Cardiac muscle cell (in vitro differentiated cells and primary cell): ENCODE measurements at places on chromosomes 2 and 18.

- H3K36me3 ChIP-seq = no peaks in the 10 kb centered on the region
- no peak overlapping the region for H3K27ac ChIP-seq
- peak; percentile 63 for DNase-seq
- H3K4me3 ChIP-seq = no peak overlapping the region
- peaks cover 6% of the 10 kb centered on the region for H3K27me3 ChIP-seq
These were observed 162.7 kb downstream of the INHBB start for GRCh38 chr2:120508567-120509041.

DNA sequence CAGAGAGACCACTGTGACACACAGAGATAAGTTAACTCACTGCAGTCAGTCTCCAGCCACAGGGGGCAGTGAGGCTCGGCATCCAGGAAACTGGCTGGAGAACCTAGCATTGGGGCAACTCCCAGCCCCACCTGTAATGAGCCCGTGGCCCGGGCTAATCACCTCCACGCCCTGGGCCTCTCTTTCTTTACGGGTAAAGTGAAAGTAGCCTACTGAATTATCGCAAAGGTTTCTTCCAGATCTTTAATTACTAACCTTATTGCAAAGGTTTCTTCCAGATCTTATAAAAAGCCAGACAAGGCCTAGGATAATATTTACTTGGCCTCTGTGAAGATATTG lies 45.7 kb upstream of the ACAA2 start:
- DNase-seq = no peak
- H3K4me3 ChIP-seq = no peak overlapping the region
- H3K27ac ChIP-seq = no peak overlapping the region
- H3K36me3 ChIP-seq = no peaks in the 10 kb centered on the region
- no peaks in the 10 kb centered on the region for H3K4me1 ChIP-seq

DNA sequence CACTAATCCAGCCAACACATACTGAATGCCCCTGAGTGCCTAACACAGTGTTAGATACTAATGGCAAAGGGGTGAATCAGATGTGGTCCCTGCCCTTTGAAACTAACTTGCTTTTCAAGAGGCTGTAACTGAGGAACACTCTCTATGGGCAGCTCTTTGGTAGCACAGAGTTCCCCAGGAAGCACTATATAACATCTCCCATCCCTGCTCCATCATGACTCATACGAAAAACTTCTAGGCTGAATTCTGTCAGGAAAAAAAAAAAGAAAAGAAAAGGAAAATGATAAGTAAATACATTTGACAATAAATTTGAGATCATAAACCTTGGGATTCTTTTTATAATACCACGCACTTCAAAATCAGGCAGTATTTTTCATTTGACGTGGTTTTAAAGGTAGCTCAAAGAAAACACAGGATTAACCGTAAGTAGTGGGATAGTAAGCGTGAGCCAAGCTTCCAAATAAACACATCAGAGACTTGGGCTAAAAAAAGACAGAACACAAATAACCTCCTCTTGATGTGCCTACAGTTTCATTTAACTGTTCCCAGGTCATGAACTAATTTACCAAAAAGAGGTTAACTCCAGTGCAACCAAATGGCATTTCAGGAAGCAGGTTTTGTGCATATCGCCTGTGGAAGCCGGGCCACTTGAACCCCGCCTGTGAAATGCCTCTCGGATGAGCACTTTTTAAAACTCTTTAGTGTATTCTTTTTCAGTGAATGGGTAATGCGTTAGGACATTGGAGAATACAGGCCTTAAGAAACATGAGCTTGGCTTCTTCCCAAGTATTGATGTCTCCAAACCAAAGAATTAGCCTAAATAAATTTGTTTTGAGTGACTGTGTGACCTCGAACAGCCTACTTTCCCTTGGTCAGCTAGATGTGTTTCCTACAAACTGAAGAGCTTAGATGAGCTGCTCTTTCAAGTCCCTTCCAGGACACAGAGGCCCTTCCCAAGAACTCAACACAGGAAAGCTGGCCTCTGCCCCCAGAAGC lies 42.0 kb downstream of the RDH14 start:
- peaks cover 20% of the 10 kb centered on the region for H3K4me1 ChIP-seq
- H3K36me3 ChIP-seq = no peaks in the 10 kb centered on the region
- no peak overlapping the region for H3K27ac ChIP-seq
- no peak for DNase-seq
- H3K4me3 ChIP-seq = no peak overlapping the region
- H3K27me3 ChIP-seq = no peaks in the 10 kb centered on the region

DNA sequence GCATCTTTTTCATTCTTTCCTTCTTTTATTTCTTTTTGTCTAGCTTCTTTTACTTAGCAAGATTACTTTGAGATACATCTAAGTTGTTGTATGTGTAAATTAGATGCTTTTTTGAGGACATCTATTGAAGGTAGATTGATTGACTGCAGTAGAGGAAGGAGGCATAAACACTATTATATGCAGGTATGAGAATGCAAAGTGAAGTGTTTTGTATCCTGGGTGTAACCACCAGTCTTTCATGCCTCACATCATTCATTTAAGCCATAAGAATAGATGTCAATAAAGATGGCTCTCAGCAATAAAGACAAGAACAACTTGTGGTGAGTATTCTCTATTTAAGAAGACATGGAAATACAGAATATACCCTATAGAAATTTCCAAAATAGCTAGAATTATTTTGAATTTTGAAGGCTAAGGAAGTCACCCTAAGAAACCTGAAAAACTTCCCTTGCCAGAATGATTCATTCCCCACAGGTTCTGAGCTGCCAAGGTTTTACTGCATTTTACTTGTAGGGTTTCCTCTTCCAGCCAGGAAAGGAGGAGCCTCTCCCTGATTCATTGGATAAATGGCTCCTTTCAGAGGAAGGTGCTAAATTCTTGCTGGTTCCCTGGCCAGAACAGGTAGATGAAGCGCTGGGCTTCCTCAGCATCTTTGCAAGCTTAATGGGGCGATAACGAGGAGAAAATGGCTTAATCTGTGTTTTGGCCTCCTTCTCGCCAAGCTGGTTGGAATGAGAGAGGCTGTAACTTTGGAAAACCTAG lies 279.8 kb upstream of the SLC14A2 start:
- H3K4me3 ChIP-seq = no peak overlapping the region
- no peaks in the 10 kb centered on the region for H3K36me3 ChIP-seq
- no peak overlapping the region for H3K27ac ChIP-seq
- H3K4me1 ChIP-seq = no peaks in the 10 kb centered on the region
- DNase-seq = no peak
- H3K27me3 ChIP-seq = no peaks in the 10 kb centered on the region

DNA sequence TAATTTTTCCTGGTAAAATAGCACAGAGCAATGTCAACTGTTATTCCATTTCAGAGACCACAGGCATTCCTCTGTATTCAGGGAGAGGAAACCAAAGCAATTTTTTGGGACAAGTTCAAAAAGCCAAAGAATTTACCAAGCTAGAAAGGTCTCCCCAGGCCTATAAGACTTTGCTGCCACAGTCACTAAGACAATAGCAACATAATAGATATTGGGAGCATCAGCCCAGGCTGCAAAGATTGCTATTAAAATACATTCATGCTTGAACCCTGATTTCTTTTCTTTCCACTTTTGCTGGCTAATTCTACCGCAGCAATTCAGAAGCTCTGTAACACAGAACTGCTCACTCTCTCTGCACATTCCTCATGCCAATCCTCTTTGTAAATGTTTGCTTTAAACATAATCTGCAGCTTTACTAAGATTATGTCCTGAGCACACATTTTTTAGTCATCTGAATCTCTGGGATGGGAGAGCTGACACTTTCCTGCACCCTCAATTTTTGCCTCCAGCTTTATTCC lies 76.3 kb downstream of the CLHC1 start:
- no peaks in the 10 kb centered on the region for H3K27me3 ChIP-seq
- H3K4me3 ChIP-seq = no peak overlapping the region
- H3K27ac ChIP-seq = peak overlapping the region; percentile 75
- H3K36me3 ChIP-seq = no peaks in the 10 kb centered on the region
- H3K4me1 ChIP-seq = peaks cover 36% of the 10 kb centered on the region
- DNase-seq = peak; percentile 73

DNA sequence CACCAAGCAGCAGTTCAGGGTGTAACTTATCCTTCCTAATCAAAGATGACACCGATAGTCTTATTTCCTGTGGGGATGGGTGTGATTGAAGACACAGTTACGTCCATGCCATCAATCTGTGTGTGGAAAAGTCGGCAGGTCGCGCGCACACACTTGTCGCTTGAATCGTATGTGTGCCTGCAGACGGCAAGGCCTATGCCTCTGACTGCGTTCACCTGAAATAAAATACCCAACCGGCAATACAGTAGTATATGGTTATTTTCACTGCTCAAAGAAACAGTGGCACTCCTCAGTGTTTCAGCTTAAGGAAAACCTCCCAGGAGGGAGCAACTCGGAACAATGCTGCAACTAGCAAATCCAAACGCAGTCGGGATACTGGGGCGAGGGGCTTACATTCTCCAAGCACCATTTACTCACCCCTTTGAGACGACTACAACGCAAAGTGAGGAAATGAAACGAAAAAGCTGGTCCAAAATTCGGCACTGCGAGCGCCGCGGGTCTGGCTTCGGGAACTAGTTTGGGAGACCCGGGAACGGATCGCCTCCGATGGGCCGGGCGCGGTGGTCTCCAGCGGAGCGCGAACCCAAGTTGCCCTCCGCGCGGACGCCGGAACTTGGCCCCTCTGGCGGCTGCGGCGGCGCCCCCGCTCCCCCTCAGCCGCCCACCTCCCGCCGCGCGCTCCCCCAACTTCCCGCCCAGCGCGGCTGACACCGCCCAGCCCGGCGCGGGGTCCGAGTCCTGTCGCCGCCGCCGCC lies 675 bp downstream of the PRKD3 start:
- no peaks in the 10 kb centered on the region for H3K27me3 ChIP-seq
- peak overlapping the region; percentile 90 for H3K27ac ChIP-seq
- no peaks in the 10 kb centered on the region for H3K36me3 ChIP-seq
- H3K4me3 ChIP-seq = peak overlapping the region; percentile 87

GRCh38 chr2:185990861-185991525 lies 252.4 kb downstream of the FSIP2 start:
- no peaks in the 10 kb centered on the region for H3K36me3 ChIP-seq
- H3K4me3 ChIP-seq = no peak overlapping the region
- H3K27ac ChIP-seq = no peak overlapping the region
- DNase-seq = no peak
- no peaks in the 10 kb centered on the region for H3K27me3 ChIP-seq
- H3K4me1 ChIP-seq = no peaks in the 10 kb centered on the region

GRCh38 chr18:21996351-21996826 lies 173.0 kb upstream of the GATA6 start:
- no peaks in the 10 kb centered on the region for H3K36me3 ChIP-seq
- H3K4me1 ChIP-seq = peaks cover 68% of the 10 kb centered on the region
- H3K4me3 ChIP-seq = no peak overlapping the region

- DNase-seq = peak; percentile 71
- H3K27ac ChIP-seq = no peak overlapping the region
- no peak overlapping the region for H3K4me3 ChIP-seq
- no peaks in the 10 kb centered on the region for H3K4me1 ChIP-seq
These were observed 784.8 kb upstream of the CDH2 start for GRCh38 chr18:28961669-28962228.

DNA sequence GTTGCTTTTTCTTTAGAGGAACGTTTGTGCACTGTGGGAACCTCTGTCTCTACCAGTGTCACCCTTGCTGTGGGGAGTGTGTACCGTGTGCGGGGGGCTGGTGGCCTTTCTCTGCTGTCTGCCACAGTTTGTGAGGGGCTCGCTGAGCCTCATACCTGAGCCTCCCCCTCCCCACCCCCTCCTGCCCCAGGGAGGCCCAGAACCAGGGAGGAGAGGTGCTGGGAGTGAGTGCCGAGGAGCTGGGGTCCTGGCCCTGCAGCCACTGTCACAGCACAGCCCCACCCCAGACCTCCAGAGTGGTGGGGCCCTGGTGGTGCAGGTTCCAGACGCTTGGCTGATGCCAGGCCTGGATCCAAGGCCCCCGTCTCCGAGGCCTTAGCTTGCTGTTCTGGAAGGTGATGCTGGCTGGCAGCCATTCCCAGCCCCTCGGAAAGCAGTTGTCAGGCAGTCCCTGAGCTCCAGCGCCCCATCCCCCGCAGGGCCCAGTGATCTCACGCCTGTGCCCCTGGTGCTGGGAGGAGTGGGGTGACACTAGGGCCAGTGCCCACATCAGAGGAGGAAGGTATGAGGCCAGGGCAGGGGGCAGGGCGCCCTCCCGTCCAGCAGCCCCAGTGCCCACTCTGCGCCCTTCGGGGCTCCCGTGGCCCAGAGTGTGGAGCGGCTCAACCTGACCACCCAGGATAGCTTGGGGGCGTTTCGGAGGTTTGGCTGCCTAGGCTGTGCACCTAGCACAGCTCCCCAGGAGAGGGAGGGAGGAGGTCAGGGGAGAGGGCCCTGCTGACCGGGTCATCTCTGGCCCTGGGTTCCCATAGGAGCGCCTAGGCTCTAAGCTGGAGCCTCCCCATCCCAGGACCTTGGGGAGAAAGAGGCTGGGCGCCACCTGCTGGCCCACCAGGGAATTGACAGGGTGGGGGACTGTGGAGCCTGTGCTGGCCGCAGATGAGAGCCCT lies 53.0 kb upstream of the ALPP start:
- no peaks in the 10 kb centered on the region for H3K4me1 ChIP-seq
- DNase-seq = peak; percentile 60
- H3K27ac ChIP-seq = no peak overlapping the region
- H3K36me3 ChIP-seq = no peaks in the 10 kb centered on the region
- H3K27me3 ChIP-seq = no peaks in the 10 kb centered on the region

- no peaks in the 10 kb centered on the region for H3K27me3 ChIP-seq
- DNase-seq = no peak
- H3K4me1 ChIP-seq = no peaks in the 10 kb centered on the region
- no peaks in the 10 kb centered on the region for H3K36me3 ChIP-seq
- no peak overlapping the region for H3K27ac ChIP-seq
- no peak overlapping the region for H3K4me3 ChIP-seq
These were observed 176.8 kb upstream of the CELF4 start for GRCh38 chr18:37742436-37742835.

DNA sequence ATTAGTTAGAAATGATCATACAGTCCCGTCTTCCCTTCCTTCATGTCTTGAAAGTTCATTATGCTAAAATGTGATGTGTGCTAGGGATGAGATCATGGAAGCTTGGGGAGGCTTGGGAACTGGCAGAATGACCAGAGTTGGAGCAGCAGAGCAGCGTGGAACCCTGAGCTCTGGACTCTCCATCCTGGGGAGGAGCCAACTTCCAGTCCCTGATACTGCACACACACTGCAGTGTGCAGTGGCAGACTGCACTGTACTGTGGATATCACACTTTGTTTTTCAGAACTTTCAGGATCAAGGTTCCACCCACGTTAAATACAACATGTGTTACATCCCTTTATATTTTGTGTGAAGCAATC lies 27.3 kb upstream of the GREB1 start:
- no peak overlapping the region for H3K27ac ChIP-seq
- DNase-seq = no peak
- no peaks in the 10 kb centered on the region for H3K4me1 ChIP-seq
- H3K27me3 ChIP-seq = no peaks in the 10 kb centered on the region
- H3K4me3 ChIP-seq = no peak overlapping the region
- no peaks in the 10 kb centered on the region for H3K36me3 ChIP-seq

DNA sequence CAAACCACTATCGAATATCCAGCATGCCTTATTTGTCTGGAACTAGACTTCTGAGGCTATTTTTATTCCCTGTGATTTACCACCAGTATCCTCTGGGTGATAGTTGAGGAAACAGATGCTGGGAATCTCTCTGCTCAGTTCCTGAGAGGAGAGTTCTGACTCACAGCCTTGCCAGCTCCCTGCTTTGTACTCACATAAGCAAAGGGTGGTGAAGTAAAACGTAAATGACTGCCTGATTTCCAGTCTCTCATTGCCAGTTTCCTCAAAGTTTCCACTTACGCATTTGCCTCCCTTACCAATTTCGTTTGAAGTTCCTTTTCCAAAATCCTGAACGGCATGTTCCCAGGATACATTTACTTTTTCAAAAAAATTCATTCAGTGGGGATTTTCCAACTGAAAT lies 69.2 kb upstream of the HNRNPA3 start:
- H3K4me3 ChIP-seq = no peak overlapping the region
- no peak overlapping the region for H3K27ac ChIP-seq
- no peaks in the 10 kb centered on the region for H3K36me3 ChIP-seq
